ENCODE measurements at places on chromosomes 1 and 21.

DNA sequence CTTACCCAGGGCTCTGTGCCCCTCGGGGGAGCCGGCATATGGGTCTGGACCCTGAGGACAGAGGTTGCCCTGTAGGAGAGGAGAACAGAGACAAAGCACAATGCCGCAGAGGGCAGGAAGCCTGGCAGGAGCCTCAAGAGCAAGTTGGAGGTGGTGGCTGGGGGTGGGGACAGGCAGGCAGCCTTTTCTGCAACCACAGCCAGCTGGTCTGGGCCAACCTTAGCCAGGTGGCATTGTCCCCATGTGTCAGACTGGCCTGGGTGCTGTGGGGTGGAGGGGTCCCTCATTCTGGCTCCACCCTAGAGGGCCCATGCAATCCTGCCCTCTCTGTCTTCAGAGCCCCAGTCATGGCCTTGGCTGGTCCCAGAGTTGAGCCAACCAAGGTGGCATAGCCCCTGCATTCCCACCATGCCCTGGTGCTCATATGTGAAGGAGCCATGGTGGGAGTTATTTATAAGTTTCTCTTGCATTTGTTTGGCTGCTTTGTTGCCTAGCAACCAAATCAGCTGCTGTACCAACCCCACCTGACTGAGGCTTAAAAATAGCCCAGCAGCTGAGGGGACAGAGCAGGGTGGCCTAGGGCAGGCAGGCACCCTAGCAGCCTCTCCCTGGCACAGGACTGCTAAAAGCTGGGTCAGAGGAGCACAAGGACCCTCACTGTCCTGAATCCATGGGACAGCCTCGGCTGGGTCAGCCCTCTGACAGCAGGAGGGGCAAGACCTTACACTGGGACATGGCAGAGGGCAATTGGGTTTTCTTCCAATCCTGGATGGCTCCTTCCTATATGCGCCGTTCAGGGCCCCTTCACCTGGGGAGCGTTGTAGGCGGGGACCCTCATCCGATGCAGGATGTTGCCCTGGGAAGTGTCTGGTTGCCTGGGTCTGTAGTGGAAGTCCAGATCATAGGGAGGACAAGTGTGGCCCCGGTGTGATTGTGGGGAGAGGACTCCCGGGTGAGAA lies 19.5 kb downstream of the MAP7D1 start:
- DNase-seq, result no peak

DNA sequence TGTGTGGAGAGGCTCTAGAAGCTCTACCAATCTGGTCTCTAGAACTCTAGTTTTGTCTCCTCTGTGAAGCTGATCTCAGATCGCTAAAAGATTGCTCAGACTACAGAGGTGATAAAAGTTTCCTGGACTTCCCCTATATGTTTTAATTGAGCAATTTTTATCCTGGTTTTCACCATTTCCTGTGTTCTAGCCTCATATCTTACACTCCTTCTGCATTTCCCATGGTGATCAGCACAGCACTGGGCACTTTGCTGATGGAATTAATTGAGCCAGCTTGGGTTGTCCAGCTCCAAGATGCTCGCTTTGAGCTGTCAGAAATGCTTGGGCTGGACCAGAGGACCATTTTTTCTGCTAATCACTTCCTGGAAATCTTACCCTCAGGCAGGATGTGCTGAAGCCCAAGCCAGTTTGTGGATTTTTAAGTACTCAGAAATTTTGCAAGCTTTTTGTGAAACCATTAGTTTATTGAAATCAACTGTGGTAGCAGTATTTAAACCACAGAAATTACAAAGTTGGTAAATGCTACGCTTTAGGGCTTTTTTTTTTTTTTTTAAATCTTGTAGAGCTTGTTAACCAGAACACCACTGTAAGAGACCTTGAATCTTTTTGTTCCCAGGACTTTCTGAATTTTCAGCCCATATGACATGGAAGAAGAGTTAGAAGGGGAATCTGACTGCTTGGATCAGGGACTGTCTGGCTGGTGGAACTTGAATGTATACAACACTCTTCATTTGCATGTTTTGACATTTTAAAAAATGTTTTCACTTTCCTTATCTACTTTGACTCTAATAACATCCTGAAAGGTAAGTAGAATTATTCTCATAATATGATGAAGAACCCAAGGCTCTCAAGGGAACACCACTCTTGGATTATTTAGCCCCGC lies 28.4 kb downstream of the CD48 start:
- DNase-seq, result no peak

- DNase-seq, result no peak
These were observed 6.3 kb downstream of the MX2 start for GRCh38 chr21:41367945-41368734.

- no peak for DNase-seq
These were observed 70.0 kb downstream of the FAAP20 start for GRCh38 chr1:2124446-2125198.

DNA sequence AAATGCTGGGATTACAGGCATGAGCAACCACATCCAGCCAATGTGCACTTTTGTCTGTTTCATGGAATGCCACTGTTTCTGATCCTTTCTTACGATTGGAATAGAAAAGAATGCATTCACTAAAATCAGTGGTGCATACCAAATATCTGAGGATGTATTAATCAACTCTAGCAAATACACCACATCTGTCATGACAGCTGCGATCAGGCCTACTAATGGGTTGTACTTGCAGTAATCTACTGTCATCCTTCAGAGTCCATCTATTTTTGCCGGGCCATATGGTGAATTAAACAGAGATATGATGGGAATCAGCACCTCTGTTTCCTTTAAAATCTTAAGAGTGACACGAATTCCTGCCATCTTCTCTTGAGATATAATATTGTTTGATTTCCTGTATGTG lies 8.5 kb upstream of the USP1 start:
- no peak for DNase-seq

GRCh38 chr21:46006547-46007491 lies 25.2 kb downstream of the COL6A1 start:
- no peak for DNase-seq

- DNase-seq, result no peak
These were observed 437.6 kb downstream of the PTPRU start for GRCh38 chr1:29673669-29674626.

DNA sequence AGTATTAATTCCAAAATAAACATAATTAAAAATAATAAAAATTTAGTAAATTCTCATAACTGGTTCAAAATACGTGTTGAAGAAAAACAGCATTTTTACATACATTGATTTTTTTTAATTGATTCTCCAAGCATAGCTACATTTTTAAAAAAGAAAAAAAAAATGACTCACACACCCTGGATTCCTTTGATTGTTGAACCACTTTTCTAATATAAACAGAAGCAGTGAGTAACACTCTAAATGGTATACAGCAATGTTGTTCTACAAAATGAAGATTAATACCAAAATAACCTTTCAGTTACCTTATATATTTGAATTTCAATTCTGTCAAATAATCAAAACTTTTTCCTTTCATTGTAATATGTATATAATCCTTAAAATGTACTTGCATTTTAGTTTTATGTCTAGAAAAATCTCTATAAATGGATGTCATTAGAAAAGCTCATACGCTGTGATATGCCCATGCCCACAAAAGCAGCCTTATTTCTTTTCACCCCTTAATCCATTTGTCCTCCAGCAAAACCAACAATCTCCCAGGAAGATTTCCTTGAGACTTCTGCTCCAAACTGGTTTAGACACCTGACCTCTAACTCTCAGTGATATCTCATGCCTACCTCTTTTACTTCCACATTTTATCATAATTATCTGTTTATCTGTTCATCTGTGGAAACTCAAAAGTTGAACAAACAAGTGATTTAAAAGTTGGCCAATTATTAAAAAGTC lies 246.4 kb upstream of the NR5A2 start:
- DNase-seq, result no peak

DNA sequence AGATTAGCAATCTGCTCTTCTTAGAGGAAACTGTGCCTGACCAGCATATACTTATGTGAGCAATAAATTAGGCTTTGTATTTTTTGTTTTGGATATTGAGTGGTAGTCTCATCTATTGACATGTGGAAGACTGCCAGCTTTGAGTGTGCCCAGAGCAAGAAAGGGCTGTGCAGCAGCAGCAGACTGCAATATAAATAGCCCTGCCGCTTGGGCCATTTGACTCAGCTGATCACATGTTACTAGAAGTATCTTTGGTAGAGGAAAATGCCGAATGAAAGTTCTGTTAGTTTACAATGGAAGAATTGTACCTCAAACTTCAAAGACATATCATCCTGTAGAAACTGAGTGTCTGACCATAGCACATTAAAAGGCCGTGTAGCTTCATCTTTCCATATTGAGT lies 9.1 kb upstream of the PSMB2 start:
- no peak for DNase-seq

- no peak for DNase-seq
These were observed 8.4 kb downstream of the ANKRD45 start for GRCh38 chr1:173661271-173661670.

DNA sequence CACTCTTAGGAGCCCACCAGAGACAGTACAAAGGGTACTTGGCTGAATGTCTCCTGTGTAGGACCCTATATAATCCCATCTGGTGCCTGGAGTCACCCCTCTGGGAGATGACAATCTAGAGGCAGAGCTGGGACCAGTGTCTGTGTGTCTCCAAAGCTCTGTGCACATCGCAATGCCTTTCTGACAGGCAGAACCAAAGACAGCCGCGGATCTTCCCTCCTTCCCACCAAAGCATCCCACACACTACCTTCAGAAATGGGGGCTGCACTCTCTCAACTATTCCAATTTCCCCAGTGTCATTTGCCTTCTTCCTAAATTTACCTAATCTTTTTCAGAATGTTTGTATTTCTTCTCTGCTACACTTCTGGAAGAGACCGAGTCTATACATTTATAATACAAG lies 12.0 kb downstream of the PGBD5 start:
- DNase-seq, result no peak

DNA sequence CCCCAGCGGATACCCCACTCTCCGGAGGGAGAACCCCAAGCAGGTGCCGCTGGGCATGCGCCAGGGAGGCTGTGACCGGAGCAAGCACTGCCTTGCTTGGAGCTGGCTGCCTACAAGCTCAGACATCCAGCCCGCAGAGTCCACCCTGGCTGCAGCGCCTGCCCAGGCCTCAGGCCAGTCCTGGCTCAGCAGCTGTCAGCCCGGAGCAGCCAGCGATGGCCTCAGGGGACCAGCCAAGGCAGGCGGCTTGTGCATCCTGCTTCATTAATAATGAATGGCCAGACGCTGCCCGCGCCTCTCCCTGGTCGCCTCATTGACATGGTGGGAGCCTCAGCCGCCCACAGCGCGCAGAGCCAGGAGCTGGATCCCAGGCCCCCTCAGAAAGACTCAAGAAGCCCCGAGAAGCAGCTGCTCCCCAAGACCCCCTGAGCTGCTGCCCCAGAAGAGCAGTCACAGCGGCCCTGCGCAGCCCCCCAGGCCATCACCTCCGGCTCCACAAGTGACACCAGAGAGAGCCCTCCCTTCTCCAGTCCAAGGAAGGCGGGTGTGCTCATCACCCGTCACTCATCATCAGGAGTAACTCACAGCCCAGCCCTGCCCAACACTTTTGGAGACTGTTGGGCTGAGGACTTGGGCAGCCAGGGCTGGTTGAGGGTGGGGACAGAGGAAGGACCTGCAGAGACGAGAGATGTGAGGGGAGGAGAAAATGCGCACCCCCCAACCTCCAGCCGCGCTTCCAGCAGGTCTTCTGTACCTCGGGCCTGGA lies 19.6 kb downstream of the KCNAB2 start:
- DNase-seq, result no peak

DNA sequence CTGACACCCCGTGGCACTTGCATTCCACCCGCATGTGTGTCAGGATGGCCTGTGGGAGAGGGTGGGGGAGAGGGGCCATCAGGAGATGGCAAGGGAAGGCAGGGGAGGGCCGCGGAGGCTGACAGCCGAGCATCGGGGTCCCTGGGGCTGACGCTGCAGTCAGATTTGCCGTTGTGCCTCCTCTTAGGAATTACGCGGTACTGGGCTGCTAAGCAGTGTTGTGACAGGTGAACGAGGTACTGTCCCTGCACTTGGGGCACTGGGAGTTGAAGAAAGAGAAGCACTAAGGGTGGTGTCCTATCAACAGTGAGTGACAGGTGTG lies 22.5 kb downstream of the WNT4 start:
- DNase-seq, result no peak

GRCh38 chr1:161260376-161261260 lies 2.1 kb downstream of the PCP4L1 start:
- no peak for DNase-seq

DNA sequence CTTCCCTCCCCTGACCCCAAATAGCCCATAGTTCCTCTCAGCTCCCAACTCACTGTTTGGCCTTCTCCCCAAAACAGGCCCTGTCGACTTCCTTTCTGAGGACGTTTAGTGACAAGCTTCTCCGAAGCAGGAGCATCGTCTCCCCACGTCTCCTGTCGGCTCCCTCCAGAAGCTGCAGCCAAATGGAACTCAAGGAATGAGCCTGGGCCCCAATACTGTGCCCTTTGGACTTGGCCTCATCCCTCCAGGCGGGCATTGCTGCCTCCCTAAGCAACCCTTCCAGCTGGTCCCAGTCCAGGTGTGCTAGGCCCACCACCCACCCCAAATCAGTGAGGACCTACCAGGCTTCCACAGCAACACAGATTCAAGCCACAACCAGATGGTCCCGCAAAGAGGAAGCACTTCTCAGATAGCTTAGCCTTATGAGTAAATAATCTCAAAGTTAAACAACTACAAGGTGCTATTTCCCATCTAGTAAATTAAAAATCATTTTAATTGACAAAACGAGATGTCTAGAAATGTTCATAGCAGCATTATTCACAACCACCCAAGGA lies 33.0 kb downstream of the ACOT7 start:
- DNase-seq, result no peak

DNA sequence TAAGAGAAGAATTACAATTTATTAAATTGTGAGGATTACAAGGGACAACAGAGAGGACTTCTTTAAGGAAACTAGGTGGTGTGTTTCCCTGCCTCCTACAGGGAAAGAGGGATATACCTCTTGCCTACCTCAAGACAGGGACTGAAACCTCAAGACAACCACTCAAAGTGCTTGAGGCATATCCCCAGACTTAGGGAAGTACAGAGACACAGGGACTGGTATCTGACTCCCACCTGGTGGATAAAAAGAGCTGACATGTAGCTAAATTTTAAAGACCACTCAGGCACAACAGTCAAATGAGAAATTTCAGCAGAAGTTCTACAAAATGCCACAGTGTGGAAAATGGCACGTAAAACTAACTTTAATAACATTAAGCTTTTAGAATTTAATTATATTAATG lies 21.3 kb downstream of the DENND2C start:
- no peak for DNase-seq

DNA sequence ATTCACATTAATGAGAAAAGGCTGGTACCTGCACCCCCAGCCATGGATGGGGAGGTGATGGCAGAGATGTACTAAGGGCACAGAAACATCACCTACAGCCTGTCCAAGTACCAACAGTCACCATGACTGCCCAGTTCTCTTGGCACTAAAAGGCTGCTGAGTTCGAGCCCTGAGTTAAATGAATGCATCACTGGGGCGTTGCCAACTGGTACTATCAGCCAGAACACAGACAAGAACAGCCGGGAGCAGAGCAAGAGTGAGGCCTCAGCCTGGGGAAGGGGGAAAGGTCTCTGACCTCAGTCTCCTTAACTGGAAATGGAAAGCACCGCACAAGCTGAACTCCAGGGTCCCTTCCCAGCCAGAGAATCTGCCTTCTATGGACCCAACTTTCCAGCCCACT lies 60.5 kb downstream of the GLIS1 start:
- no peak for DNase-seq

- no peak for DNase-seq
These were observed 11.1 kb upstream of the PAXBP1 start for GRCh38 chr21:32782698-32783097.

GRCh38 chr1:21264898-21265297 lies 25.4 kb downstream of the ECE1 start:
- DNase-seq, result no peak

GRCh38 chr1:28194326-28195035 lies 18.0 kb upstream of the PTAFR start:
- DNase-seq, result no peak

- DNase-seq, result no peak
These were observed 672.8 kb downstream of the LMO4 start for GRCh38 chr1:88001460-88001859.

All from stimulated activated naive CD4-positive, alpha-beta T cell treated with Interleukin-2 at 50 U/mL for 16 hours (primary cell).